ENCODE measurements at places on chromosomes 4 and X.

- DNase-seq = no peak
Observed at GRCh38 chr4:101615652-101616051, 174.9 kb upstream of the BANK1 start.

- no peak for DNase-seq
Observed at GRCh38 chrX:9370893-9371292, 94.0 kb upstream of the TBL1X start.

GRCh38 chr4:83272900-83273299, 11.7 kb downstream of the COQ2 start:
- no peak for DNase-seq

- DNase-seq = no peak
Observed at GRCh38 chrX:108527724-108528123, 88.1 kb downstream of the COL4A5 start.

DNA sequence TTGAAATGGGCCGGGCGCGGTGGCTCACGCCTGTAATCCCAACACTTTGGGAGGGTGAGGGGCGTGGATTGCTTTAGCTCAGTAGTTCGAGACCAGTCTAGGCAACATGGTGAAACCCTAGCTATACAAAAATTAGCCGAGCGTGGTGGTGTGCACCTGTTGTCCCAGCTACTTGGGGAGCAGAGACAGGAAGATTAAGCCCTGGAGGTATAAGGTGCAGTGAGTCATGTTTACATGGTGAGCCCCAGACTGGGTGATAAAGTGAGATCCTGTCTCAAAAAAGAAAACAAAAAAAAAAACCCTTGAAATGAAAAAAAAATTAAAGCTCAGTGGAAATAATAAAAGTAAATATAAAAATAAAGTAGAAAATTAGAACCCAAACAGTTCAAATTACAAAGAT, 6.9 kb upstream of the XAGE2 start:
- no peak for DNase-seq

DNA sequence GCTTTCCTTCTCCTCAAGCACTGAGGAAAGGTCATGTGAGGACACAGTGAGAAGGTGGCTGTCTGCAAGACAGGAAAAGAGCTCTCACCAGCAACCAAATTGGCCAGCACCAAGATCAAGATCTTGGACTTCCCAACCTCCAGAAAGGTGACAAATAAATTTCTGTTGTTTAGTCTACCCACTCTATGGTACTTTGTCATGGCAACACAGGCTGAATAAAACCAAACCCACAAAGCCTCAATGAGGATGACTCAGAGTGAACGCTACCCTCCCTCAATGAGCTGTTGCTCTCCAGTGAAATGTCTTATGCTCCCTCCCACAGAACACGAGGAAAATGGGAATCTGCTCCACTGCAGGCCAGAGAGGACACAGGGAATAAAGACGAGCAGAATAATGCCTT, 244.1 kb downstream of the RAB28 start:
- DNase-seq = peak; percentile 0

- DNase-seq = no peak
Observed at GRCh38 chr4:74266081-74266480, 42.2 kb upstream of the EPGN start.

- no peak for DNase-seq
Observed at GRCh38 chrX:44178274-44179053, 165.0 kb downstream of the EFHC2 start.

DNA sequence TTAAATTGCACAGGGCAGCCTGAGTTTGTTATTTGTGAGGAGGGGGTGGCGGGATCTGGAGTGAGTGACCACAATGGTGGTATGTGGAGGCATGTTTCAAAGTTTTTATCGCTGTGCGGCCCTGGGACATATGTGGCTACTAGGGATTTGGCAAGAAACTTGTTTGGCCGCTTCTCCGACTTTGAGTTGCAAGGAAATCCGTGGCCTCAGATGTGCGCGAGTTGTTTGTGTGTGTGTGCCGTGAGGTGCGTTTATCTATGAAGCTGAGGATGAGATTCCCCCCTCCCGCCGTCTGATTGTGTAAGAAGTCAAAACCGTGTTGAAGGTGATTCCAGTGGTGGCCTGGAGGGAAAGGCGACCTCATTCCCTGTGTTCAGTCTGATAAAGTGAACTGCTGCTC, 1.4 kb downstream of the JADE3 start:
- DNase-seq = no peak

DNA sequence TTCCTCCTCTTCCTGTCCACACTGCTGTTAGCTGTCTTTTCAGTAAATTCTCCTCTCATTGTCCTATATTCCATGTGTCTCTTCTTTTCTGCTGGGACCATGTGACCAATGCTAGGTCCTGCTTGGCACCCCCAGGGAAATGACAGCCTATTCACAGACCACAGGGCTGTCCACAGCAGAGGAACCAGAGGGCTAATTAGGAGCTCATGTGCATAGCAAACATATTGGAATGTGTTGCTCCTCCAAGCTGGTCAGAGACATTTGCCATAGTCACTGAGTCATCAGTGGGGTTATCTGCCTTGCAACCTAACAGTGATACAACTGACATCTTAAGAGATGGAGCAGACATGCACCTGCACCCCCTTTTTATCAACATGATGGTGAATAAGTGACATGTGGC, 67.9 kb upstream of the PUDP start:
- no peak for DNase-seq

DNA sequence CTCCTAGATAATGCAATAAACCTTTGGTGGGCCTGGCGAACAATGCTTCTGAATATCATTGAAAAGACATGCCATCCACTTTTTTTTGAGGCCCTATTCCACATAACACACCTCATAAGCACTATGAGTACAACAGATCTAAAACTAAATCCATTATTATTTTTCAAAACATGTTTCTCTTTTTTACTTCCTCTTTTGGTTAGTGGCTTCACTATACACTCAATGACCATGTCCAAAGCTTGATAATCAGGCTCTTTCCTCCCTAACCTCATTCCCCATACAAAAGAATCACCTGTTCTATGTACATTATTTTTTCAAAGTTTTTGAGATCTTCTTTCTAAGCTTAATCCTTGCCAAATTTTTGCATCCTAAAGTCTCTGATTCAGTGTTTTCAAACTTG, 20.4 kb upstream of the NPY2R start:
- DNase-seq = no peak

DNA sequence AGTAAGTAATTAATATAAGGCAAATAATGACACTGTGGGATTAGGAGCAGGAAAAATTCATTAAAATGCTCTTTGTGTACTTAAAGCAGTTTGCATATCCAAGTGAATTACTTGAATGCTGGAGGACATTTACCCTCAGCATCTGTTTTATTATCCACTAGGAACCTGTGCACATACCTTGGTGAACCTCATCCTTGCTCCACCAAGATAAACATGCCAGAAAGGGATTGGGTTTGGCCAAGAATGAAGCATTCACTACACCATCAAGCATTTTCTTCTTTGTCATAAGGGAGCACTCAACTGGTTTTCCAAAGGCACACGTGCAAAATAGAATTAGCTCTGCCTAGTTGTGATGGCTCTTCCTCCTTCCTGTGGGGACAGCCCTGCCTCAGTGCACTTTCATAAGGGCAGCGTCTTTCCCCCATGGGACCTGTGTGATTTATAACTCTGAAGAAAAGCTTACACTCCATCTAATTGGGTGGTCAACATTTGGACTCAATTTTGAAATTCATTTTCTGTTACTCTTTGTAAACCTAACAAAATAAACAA, 291.7 kb downstream of the USP46 start:
- no peak for DNase-seq

GRCh38 chr4:148964456-148964855, 522.2 kb upstream of the NR3C2 start:
- DNase-seq = no peak

DNA sequence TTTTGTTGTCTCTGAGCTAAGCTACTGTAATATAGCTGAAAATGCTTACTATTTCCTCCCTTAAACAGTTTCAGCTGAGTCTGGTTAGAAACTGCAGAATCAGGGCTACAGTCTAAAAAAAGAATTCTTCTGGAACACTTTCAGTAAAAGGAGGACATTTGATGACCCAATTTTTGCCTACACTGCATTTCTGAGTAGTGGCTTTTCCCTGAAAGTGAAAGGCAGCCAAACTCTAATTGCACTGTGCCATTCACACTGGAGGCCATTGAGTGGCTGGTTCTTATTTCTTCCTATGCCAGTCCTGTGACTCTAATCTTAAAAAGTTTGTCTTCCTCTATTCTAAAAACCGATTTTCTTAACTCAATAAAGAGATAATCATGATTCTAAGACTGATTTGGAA, 526.0 kb downstream of the CFAP47 start:
- DNase-seq = no peak

DNA sequence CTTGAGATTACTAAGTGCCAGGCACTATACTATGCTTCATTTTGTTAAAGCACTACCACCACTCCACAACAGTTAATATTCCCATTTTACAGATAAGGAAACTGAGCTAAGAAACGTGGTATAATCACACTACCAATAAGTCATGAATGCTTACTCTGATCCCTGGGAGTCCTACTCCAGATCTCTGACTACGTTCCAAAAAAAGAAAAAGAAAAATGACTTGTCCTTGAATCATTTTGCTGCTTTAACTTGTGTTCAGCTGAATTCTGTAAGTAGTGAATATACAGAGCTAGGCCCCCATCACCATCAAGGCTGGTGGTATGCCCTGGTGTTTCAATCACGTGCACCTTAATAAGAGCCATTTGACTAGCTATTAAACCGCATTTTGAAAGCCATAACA, 39.4 kb downstream of the LDB2 start:
- DNase-seq = no peak

GRCh38 chrX:56757327-56757726, 28.3 kb downstream of the NBDY start:
- no peak for DNase-seq
